ENCODE measurements at places on chromosomes 3 and 15.

DNA sequence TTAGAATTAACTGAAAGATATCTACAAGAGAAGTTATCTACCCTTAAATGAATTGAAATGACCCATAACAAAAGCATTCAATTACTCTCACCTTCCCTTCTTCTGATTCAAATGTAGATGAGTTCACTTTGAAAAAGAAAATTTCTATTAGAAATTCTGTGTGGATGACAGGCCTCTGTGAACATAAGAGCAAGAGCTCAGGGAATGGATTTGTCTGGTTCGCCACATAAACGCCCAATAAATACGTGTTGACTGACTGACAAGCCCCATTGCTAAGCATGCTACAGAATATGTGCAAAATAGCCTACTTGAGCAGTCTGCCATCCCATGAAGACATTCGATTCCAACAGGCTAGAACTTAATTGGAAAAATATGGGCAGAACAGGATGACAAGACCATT is 315.9 kb downstream of the MECOM start:
- no peak for DNase-seq

DNA sequence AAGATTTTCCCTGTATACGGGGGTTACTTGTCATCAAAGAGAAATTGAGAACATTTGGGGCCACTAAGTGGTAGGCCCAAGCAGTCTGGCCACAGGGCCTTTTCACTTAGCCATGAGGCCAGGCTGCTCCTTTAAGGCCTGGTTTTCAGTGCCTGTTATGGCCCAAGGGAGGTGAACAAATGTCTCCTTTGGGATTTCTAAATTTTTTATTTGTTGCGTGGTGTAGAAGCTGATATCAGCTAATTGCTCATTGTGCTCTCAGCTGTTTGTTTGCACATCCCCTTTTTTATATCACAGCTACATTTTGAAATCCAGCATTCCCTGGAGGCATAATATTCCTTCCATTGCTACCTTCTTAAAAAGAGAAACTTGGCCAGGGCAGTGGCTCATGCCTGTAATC is 48.5 kb downstream of the RLBP1 start:
- DNase-seq: no peak

DNA sequence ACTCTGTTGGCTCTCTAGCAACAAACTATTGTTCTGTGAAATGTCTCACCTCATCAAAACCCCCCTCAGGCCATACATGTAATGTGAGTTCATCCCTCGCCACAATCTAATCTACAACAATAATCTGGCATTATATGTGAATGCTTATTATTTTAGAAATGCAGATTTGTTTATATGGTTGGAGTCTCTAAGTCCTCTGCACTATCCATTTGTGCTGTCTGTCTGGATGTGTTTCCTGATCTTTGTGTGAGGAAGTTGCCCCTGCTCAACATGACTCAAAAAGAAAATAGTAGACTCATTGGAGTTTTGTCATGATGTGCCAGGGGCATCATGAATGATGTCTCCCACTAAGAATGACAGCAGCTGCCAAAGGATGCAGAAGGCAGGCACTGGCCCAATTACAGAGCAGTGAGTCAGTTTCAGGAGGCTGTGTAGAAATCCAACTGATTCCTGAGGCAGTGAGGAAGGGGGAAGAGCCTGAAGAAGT is 161.6 kb upstream of the PDZRN3 start:
- no peak for DNase-seq

- no peak for DNase-seq
These were observed 1445.6 kb downstream of the SI start for GRCh38 chr3:163632722-163633121.

DNA sequence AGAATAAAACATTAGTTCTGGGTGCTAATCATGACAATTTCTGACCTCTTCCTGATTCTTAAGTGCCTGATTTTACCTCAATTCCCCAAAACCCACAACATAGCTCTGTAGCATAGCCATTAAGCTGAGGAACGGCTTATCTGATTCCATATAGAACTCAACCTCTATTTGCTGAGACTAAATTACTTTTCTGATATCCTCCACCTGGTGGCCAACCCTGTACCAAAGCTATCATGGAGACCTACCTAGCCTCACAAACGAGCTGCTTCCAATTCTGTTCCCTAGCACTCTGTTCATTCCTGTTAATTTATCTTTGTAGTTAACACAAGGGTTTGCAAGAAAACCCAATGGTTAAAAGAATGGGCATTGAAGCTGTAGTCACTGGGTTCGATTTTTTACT is 245.2 kb downstream of the PLOD2 start:
- no peak for DNase-seq

GRCh38 chr3:41847679-41848078 is 114.2 kb downstream of the ULK4 start:
- DNase-seq: no peak

- DNase-seq: no peak
These were observed 154.2 kb upstream of the LRIG1 start for GRCh38 chr3:66655044-66655443.

DNA sequence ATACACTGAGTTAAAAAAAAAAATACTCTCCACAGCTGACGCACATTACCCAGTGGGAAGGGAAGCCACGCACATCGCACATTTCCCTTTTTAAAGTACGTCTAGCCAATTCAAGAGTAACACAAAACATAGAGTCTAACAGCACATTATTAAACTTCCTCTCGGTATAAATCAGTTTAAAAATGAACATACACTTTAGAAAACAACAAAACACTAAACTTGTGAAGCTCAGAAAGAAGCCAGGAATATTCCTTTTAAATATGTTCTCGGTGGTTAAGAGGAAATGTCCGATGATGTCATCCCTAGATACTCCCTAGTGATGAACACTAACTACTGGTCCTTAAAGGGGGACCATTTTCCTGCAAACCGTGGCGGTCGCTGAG is 721 bp downstream of the MYEF2 start:
- no peak for DNase-seq

- DNase-seq: no peak
These were observed 102.3 kb downstream of the TPRA1 start for GRCh38 chr3:127488141-127488672.

- DNase-seq: no peak
These were observed 57.6 kb downstream of the TAFA4 start for GRCh38 chr3:68874551-68875348.

DNA sequence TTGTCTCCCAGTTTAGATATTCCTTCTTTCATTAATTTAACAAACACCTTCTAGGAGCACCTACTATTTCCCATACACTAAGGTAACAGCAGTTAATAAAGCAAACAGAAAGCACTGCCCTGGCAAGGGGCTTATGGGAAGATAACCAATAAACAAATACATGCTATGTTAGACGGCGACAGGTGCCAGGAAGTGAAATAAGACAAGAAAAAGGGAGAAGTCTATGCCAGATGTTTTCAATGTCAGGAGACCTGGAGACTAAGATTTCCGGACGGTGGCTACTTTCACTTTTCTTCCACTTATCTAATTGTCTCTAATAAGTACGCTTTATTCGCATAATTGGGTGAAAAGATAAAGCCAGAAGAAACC is 32.5 kb upstream of the ZNF445 start:
- no peak for DNase-seq

GRCh38 chr15:64982472-64982871 is 7.2 kb downstream of the SPG21 start:
- DNase-seq: no peak

GRCh38 chr3:155106119-155106518 is 26.0 kb downstream of the MME start:
- no peak for DNase-seq

DNA sequence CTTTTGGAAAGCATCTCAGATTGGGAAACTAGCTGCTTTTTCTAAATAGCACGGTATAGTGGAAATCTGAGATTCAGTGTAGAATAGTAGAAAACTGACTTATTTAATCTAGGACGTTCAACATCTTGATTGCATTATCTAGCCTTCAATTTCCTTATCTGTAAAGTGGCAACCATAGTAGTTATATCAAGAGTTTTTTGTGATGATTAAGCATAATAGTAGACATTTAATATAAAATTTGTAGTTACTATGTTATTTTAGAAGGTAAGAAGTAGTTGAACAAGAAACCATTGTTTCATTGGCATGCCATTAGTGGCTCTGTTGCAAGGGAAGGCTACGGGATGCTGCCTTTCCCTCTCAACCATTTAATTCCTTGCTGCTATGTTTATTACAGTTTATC is 367.3 kb downstream of the NAALADL2 start:
- no peak for DNase-seq

DNA sequence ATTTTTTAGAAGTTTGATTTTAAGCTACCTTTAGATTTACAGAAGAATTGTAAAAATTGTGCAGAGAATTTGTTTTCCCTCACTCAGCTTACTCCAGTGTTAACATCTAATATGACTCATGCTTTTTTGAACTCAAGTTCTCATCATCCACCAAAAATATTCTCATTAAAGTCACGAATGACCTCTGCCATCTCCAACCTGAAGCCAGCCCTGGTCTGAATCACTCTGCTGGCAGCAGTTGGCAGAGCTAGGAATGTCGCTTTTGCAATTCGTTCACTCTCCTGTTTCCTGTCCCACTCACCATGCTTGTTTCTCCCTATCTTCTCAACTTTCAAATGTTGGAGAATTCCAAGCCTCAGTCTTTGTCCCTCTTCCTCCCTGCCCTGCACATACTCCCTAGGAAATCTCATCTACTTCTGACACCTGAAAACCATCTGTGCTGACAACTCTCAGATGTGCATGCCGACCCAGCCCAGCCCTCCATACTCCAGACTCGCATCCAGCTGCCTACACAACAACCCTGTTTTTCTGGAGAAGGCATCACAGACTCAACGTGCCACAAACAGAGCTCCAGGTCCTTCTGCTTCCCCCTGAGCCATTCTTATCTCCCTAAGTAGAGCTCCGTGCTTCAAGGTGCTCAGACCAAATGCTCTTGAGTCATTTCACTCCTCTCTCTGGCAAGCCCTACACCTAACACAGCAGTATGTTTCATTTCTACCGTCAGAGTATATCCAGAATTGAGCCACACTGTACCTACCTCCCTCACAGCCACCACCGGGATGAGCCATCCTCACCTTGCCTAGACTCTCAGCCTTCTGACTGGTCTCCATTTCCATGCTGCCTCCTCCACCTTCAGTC is 24.9 kb downstream of the PRR23E start:
- peak; percentile 74 for DNase-seq

- DNase-seq: no peak
These were observed 72.1 kb downstream of the SFMBT1 start for GRCh38 chr3:52973806-52974205.

DNA sequence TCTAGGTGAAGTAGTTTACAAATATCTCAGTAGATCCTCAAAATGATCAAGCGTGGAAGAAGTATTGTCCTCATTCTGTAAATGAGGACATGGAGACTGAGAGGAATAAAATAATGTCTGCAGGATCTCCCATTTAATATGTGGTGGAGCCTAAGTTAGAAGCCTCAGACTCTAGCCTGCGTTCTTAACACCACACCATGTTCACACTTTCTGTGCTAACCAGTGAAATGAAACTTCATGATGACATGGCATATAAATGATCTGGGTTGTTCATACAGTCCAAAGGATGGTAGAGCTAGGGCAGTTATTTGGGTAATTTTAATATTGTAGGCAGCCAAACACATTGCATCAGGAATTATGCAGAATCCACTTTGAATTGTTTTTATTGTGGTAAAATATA is 25.1 kb upstream of the APH1B start:
- DNase-seq: no peak

DNA sequence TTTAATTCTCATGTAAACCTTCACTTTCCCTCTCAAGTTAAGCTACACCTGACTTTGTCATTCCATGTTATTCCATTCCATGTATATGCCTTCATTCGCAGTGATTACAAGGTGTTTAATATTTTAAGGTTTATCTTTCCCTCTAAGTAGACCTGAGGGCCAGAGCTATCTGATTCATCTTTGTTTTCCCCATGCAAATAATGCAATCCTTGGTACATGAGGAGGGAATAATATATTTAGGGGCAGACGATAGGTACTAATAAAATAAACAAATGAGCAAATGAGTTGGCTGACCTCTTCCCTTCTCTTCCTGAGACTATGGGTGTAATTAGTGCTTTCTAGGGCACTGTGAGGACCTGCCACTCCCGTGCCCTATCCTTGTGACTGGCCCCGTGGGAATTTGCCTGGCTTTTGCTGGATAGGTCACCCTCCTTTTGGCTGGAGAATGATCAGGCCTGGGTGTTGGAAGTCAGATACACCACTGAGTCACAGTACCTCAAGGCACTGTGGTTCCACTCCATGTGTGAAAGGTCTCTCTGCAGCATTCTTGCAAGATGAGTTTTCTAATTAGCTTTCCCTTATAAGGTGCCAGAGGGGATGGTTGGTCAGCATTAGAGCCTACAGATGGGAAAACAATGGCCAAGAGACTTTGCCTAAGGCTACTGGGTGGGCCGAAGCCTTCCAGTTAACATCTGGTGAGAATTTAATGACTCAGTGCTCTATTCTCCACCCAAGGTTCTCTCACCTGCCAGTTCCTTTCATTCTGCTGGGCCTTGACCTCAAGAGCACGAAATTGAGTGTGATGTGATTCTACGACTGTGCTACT is 183.2 kb downstream of the P3H2 start:
- no peak for DNase-seq

DNA sequence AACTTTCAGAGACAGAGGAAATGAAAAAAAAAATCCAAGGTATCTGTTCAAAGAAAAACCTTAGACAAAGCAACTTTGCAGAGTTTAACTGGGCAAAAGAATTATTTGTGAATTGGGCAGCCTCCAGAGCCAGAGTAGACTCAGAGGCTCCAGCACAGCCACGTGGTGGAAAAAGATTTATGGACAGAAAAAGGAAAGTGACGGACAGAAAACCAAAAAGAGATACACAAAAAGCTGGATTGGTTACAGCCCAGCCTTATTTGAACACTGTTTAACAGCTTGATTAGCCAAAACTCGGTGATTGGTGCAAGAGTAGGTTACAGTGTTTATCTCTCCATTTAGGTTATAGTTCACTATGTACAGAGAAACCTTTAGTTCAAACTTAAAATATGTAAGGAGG is 23.7 kb upstream of the GPD1L start:
- DNase-seq: no peak

DNA sequence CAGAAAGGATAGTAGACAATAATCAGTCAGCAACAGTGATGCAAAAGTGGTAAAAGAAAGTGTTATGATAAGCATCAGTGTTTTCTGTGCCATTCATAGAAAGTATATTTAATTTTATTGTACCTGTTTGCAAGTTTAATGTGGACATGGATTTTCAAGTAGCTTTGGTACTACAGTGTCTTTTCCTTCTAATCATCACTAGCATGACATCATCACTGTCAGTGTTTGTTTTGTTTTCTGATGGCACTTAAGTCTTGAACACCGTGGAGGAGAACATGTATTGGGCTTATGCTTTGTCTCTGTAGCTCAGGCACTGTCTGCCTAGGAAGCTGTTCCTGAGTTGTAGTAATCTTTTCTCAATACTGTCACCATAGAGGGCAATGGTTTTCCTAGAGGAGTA is 41.9 kb downstream of the SETD5 start:
- no peak for DNase-seq

GRCh38 chr3:123700791-123701722 is 116.2 kb upstream of the HACD2 start:
- DNase-seq: no peak

DNA sequence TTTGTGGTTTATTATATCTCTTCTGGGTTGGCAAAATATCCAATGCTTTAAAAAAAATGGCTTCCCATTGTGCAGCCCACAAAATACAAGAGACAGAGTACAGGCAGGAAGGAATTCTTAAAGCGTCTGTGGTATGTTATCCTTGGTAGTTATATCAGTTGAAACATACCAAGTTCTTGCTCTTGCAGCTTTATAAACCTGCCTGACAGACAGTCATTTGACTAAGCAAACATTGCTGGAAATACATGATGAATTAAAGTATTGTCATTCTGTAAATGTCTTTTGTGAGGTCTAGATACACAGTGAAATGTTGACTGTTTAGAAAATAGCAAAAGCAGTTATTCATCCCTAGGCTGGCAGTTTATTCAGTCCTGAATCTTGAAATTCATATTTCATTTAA is 44.8 kb upstream of the MAP3K13 start:
- no peak for DNase-seq

Data from vagina (tissue), 2 donors.